Left lobe of liver (tissue), 2 donors: ENCODE measurements at places on chromosomes 12 and 14. TPM values are rescaled to one million over a fixed set of nuclear protein-coding genes. Genes with fewer than 3 reads are reported as not detected.

Gene STXBP6
- 0.98 TPM for total RNA-seq

Gene AMN
- total RNA-seq, result 56.0 TPM

Gene SLC7A7
- total RNA-seq, result 6.1 TPM

Gene KLHL33
- 0.20 TPM for total RNA-seq

Gene CLEC14A
- total RNA-seq, result 5.7 TPM

Gene RNASE2
- 0.33 TPM for total RNA-seq

Gene TTC8
- total RNA-seq, result 9.0 TPM
